ENCODE measurements at places on chromosomes 11 and 22.
A peak's percentile ranks its signal among the peaks of the same experiment; 100 is the strongest.

- DNase-seq = no peak
These were observed 23.1 kb upstream of the PAX6 start for GRCh38 chr11:31834237-31834636.

- DNase-seq = no peak
These were observed 12.1 kb downstream of the GATD1 start for GRCh38 chr11:765025-765801.

DNA sequence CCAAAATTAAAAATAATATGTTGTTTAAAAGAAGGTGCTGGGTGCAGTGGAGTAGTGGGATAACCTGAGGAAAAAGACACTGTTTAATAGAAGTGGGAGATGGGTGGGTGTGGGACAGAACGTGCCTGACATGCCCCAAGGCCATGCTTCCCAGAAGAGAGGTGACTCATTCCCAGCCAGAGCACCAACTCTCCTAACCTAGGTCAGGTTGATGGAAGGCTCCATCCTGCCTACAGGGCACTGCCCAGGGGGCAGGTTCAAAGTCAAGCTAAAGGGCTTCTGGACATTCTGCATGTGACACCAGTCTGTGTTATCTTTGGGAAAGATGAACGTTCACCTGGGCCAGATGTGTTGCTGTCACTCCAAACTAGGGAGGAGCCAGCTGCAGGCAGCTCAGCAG, 453.1 kb downstream of the SOX6 start:
- DNase-seq = no peak

DNA sequence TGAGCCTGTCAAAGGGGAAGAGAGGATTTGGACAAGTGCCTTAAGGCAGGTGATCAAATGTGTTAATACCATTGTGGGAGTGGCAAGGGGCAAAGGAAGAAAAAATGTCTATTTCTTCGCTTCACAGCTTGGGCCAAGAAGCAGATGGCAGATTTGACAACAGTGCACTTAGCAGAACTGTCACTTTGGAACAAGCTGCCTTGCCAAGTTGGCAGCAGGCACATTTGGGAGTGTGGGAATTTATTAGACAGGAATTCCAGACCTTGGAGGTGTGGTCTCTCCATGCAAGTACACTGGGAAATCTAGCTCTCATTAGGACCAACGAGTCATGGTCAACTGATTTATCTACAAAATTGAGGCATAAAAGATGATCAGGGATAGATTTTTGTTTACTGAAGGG, 265.1 kb downstream of the NELL1 start:
- no peak for DNase-seq

DNA sequence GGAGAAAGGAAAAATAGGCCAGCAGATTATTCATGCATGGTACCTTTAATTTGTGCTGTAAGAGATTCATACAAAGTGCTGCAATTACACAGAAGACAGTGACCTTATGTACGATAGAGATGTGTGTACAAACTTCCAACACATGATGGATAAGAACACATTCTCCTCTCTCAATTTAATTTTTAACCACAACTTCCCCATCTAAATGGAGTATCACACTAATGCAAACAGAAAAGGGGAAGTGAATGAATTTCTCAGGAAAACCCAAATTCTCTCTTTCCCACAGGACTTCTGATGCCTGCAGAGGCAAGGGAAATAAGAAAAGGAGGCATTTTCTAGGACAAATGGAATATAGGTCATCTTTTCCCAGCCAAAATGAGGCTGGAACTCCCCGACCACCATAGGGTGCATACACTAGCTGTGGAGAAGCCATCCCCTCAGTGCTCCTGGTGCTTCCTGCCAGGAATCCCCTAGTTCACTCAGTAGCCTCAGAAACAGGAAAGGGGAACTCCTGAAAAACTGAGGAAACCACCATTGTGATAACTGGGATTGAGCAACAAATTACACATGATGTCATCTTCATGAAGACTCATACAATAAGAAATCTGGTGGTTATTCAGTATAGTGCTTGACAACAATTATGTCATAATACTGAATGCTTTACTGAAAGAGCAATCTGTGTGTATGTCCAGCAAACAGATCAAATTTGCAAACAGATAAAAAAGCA, 22.4 kb downstream of the MMP10 start:
- DNase-seq = no peak

GRCh38 chr11:66891851-66892660, 35.2 kb downstream of the LRFN4 start:
- no peak for DNase-seq

DNA sequence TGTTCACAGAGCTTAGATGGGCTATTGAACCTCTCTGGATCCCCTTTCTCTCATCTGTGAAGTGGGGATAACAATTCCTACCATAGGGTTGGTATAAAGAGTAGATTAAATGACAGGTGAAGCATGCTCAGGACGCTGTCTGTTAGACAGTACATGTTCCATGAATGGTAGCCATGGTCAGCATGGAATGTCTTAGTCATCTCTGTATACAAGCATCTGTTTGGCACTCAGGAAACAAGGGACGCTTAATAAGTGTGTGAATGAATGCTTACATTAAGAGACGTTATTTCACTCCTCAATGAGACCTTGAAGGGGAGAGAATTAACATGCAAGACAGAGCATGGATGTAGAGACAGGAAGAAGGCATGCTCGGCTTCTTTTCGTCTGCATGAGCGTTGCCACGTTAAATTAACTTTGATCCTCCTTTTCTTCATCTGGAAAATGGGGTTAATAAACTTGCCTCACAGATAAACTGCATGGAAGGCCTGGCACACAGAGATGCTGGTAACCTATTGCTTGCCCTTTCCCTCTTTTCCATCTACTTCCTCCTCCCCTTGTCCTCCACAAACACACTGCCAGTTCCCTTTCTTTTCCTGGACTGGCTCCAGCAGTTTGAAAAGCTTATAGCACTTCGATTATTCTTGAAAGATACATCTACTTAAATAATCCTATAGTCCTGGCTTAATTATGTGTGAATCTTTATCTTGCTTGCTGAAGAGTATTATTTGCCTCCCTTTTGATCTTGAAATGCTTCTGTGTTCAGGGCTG, 267.2 kb upstream of the MTNR1B start:
- DNase-seq = peak; percentile 83

DNA sequence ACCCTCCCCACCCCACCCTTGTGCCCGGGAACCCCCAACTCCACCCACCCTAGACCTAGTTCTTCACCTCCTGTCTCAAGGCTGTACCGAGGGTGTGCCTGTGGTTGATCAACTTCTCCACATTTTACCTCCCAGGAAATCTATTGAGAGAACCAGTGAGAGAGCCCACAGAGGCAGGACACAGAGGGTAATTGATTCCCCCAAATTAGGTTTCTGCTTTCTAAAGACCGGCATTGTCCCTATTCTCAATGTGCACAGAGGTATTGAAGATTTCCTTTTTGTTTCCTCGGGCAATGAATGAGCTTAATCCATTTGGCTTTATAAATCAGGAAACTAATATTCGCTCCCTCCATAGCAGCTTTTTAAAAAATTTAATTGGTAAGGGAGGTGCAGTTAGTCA, 6.0 kb upstream of the LMO1 start:
- DNase-seq = no peak

DNA sequence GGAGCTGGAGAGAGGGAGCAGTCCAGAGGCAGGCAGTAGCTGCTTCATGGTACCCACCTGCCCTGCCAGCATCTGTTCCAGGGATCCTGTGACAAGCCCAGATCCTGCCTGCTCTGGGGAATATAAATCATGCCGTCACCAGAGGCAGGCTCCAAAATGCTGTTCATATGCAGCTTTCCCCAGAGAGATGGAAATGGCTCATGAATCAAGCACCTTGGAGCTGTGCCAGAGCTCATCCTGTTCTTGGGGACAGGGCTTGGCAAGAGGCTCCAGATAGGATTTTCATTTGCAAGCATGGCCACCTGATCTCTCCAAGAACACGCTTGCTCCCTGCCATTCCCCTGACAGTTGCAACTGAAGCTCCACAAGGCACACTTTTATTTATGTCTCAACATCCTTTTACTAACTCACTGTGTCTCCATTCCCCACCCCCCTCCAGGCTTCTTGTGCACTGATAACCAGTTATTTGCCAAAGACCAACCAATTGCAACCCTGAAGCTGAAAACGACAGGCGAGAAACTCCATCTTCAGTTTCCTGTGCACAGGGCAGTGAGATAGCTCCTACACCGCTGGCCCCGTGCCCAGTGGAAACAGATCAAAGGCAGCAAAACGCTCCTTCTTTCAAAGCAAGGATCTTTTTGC, 115.8 kb upstream of the PITPNB start:
- DNase-seq = no peak

- DNase-seq = no peak
These were observed 147.9 kb upstream of the DDI1 start for GRCh38 chr11:103888541-103888951.

GRCh38 chr11:706439-706956, 467 bp downstream of the EPS8L2 start:
- no peak for DNase-seq

- DNase-seq = no peak
These were observed 4.7 kb downstream of the CTSC start for GRCh38 chr11:88332851-88333250.

GRCh38 chr22:30270832-30271231, 4.2 kb upstream of the OSM start:
- no peak for DNase-seq

DNA sequence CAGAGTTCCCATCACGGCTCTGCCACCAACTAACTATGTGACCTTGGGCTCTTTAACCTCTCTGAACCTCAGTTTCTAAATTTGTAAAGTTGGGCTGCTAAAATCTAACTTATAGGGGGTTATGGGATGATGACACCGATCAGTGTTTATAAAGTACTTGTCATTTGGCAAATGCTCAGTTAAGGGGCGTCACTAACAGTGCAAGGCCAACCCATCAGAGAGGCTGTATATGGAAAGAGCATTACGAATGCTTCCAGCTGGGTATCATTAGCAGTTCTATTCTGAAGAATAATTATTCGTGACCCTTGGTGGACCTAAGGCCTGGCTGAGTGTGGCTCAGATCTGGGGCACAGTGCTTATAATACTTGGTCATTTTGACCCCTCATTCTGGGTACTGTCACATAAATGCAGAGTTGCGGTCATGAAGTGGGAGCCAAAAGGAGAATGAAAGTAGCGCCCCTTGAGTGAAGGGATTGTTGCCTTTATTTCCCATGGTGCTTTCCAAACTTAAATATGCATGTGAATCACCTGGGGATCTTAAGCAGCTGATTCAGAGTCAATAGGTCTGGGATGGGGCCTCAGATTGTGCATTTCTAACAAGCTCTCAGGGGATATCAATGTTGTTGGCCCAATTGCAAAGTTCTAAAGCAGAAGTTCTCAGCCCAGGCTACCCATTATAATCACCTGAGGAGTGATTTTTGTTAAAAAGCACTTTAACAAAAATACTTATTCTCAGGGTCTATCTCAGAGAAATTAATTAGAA, 115.8 kb downstream of the CSNK2A3 start:
- no peak for DNase-seq

GRCh38 chr11:104649002-104649401, 249.3 kb downstream of the CASP12 start:
- no peak for DNase-seq

DNA sequence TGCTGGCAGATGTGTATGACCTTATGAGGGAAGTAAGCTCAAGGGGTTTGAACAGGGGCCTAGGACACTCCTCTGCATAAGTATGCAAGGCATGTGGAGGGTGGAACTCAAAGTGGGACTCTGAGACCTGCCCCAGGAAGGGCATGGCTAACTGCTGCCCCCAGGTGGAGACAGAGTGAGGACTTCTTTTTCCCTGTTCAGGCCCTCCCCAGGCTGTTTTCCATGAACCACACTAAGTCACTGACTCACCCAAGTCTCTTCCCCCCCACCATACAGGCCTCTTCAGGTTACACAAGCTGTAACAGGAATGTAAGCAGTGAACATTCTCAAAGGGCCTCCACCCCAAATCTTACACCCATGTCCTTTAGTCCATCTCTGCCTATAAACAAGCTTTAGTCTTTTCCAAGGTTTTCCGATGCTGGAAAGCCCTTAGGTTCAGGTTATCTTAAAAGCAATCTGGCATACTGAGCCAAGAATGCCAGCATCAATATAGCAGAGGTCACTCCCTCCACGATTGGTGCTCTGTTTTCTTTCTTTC, 13.1 kb downstream of the EEF1G start:
- DNase-seq = no peak

- DNase-seq = no peak
These were observed 218.5 kb upstream of the CADM1 start for GRCh38 chr11:115722711-115723110.

DNA sequence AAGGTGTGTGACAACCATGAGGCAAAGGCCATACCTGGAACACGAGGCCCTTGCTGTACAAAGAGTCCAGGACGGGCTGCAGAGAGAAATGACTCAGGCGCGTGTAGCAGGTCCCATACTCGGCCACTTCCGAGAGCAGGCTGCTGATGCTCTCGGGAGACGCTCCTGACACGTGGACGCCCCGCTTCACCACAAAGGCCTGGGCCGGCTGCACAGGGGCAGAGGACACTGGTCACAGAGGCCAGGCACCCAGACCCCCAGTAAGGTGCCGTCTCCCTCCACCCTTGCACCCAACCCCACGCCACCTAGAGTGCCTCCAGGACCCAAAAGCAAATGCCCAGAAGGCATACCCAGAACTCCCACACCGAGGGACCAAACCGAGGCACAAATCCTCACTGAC, 15.5 kb downstream of the TUBGCP6 start:
- no peak for DNase-seq

GRCh38 chr11:60513496-60514460, 1.4 kb upstream of the MS4A13 start:
- DNase-seq = no peak

- DNase-seq = no peak
These were observed 31.0 kb upstream of the PPP2R1B start for GRCh38 chr11:111797145-111797581.

DNA sequence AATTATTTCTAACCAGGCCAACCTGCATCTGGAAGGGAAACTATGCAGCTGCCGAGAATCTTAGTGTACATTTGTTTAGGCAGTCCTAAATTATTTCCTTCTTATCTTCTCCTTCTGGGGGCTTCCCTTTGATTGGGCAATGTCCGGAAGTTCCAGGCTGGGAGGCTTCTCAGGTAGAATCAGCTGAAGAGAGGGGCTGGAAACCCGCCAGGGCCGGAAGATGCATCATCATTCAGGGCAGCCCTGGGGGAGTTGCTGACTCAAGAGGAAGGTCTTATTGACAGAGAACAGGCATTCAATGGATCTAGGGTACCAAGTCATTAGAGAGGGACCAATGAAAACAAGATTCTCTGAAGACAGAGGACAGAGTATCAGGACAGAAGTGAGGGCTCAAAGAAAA, 150.7 kb downstream of the BLID start:
- DNase-seq = no peak

- no peak for DNase-seq
These were observed 26.3 kb downstream of the SNAP29 start for GRCh38 chr22:20885017-20885556.

All from NCI-H774 (cell line).